Activated naive CD4-positive, alpha-beta T cell (primary cell): ENCODE measurements at places on chromosomes 11 and 22.

GRCh38 chr22:44916281-44917231 lies 93.2 kb downstream of the PHF21B start:
- no peak for DNase-seq

DNA sequence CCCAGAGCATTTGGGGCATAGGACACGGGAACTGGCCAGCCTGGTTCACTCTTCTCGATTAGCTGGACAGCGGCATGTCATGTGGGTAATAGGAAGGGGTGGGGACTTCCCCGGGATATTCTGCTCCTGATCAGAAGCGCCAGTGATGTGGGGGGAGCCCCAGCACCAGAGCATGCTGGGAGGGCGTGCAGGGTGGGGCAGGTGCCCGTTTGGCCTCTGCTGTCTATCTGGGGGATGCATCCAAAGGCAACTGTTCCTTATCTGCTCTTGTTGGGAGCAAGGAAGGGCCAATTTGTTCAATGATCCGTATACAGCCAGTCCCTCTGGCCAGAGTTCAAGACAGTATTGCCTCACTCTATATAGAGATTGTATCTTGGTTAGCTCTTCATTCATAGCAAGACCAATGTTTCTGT lies 43.6 kb downstream of the PPARA start:
- DNase-seq: no peak

DNA sequence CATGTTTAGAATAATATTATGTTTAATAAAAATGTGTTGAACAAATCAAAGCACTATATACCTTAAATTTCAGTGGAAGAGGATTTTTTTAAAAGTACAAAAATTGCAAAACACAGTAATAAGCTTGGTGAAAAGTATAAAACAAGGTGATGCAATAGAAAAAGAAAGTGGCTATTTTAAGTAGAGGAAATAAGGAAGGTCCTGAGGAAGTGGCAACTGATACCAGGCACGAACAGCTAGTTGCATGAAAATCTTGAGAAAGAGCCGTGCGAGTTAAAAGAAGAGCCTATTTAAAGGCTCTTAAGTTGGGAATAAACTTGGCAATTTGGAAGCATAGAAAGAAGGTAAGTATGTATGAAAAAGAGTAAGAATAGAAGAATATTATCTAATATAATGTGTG lies 1679.3 kb downstream of the LRRC4C start:
- no peak for DNase-seq

- DNase-seq: no peak
Measured at GRCh38 chr11:83371489-83371888, 85.3 kb upstream of the CCDC90B start.

DNA sequence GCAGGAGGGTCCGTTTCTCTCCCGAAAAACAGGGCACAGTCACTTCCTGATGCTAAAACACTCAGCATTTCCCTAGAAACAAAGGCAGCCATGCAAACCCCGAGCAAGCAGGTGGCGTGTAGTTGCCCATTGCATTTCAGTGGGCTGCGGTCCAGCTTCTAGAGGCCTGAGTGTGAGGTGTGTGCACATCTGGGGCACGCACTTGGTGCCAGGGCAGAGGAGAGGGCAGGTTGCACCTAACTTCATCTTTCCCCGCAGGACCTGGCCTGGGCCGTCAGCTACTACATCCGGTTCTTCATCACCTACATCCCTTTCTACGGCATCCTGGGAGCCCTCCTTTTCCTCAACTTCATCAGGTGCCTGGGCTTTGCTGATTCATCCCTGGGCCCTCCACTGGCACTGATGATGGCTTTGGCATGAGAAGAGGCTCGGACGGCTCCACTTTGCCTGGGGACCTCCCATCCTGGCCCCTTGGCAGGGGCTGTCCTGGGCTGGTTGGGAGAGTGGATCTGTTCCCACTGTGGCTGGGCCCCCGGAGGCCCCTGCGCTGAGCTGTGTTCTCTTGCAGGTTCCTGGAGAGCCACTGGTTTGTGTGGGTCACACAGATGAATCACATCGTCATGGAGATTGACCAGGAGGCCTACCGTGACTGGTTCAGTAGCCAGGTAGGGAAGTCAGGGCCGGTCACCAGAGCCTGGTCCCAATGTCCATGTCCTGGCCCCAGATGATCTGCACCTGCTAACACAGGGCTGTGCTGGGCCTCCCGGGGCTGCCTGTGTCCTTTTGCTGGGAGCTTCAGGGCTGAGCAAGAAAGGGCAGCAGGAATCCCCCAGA lies 28.4 kb downstream of the FADS3 start:
- DNase-seq: no peak

- no peak for DNase-seq
Measured at GRCh38 chr11:68601147-68601546, 83.2 kb upstream of the GAL start.

GRCh38 chr22:26642465-26643417 lies 14.6 kb upstream of the MIAT start:
- DNase-seq: peak; percentile 37
